CD4-positive, alpha-beta T cell treated with Interleukin-4 for 1 hour (primary cell): ENCODE measurements at places on chromosomes 12 and 14.

DNA sequence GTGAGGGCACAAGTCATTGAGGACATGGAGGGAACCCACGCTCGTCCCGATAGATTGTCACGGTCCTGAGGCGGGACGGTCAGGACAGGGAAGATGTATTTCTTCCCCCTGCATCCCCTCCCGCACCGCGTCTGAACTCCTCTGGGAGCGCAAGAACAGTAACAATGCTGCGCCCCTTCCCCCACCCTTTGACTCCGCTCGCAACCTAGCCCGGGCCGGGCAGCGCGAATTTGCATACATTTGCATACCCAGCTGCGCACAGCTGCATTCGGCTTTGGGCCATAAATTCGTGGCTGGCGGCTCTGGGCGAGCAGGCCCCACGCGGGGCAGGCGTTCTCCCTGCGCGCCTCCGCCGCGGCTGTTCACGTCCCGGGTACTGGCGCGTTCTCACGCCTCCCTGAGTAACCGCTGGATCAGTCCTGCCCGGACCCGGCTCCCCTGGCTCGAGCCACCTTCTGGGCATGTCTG lies 29.0 kb upstream of the SMUG1 start:
- DNase-seq = peak; percentile 27

DNA sequence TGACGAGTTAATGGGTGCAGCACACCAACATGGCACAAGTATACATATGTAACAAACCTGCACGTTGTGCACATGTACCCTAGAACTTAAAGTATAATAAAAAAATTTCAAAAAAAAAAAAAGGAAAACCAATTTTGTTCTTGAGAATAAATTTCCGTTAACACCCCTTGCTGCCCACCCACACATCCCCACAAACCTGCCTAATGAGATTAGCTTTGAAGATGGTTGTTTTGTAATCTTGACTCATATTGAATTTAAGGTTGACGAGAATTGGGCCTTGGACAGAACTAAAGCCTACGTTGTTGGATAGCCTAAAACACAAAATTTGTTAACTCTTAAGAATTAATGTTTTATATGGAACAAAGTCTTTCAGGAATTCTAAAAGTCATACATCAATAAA lies 52.9 kb downstream of the SYT1 start:
- DNase-seq = no peak

DNA sequence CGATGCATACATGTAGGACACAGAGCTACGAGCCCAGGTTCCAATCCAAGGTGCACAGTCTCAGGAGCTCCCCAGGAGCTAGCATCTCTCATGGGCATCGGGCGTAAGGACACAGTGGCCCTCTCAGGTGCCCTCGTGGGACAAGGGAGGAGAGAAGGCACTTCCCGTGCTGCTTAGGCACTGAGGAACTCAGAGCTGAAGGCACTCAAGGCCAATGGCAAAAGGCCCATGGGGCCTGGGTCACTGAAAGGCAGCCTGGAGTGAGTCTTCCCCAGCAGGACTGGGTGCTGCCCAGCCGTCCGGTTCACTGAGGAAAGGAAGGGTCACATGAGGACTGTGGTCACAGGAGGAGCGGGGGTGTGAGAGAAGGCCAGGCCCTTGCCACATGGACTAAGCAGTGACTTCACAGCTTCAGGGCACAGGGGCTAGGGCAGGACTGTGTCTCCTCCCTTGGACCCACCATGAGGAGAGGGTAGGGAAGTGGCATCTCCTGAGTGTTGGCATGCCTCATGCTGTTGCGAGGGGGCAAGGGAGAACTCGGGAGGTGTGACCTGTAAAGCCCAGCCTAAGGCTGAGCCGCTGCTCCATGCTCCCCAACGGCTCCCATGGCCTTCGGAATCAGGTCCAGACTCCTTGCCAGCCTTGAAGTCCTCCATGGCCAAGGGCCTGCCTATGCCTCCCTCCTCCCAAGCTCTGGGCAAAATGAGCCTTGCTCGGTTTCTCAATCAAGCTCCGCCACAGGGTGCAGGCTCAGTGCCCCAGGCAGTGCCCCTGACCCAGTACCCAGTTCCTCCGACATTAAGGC lies 51.8 kb downstream of the CHGA start:
- DNase-seq = no peak

DNA sequence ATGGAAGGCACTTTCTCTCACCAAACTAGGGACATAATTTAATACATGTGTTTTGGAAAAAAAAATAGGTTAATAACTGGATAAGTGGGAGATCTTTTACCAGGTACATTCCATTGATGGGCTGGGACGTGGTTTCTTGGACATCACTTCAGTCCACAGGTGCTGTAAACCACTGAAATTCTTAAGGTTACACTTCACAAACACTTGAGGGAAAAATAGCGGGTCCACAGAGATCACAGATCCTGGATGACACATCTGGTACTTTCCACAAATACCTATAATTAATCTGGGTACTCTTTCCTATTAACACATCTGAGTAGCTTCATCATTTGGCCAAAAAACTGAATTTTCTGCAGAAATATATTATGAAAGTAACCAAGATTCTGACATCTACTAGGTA lies 85.0 kb downstream of the POLR3B start:
- no peak for DNase-seq

DNA sequence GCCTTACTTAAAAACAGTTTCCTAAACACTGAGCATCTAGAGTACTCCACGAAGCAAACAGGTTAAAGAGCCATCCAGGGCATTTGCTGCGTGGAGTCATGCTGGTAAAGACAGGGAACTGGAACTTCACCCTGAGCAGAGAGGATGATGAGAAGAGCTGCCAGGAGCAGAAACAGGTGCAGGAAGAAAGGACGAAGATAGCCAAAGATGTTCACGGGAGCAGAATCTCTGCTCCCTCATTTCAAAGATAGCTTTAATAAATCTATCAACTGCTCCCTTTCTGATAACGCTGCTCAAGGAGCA lies 280.8 kb upstream of the FKBP4 start:
- DNase-seq = no peak

DNA sequence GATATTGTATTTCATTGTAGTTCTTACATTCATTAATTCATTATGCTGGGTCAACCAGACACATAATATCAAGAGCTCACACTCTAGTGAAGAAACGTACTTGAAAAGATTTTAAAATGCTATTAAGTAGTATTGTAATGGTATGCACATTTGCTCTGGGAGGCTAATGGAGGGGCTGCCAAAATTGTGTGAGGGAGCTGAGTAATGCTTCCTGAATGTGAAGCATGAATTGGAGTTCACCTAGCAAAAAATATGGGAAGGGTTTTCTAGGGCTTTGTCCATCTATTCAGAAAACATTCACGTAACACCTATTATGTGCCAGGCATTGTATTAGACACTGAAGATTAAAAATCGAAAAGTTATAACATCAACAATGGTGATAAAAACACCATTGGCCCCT lies 403.8 kb upstream of the PDE3A start:
- DNase-seq = no peak

DNA sequence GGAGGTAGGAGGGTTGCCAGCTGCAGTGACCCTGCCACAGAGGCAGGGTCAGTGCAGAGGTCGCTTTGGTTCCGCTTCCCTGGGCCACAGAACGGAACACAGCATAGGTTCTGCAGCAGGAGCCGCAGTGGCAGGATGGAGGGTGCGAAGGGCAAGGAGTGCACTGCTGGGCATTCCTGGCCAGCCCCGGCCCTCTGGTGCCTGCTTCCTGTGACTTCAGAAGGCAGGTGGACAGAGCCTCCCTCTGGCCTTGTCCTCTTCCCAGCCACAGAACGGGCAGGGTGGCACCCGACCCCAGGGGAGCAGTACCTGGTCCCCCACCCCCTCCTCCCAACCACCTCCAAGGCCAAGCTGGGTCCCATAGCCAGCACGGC lies 37.7 kb downstream of the SLC8B1 start:
- no peak for DNase-seq

DNA sequence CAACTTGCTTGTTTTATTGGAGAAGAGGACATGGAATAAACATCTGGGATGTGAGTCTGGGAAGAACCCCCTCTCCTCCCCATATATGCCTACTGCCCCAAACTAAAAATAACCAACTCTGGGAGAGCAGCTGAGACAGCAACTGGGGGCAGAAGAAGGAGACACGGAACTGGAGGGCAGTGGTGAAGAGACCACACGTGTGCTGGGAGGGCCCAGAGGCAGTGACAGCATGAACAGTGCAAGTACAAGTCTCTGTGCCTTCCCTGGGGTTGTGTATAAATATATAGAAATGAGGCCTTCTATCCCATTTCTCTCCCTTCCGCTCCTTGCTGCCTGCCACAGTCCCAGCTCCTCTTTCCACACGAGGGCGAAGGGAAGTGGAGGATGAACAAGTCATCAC lies 4.0 kb upstream of the KRT73 start:
- DNase-seq = no peak

- DNase-seq = no peak
Measured at GRCh38 chr12:65511134-65511834, 232.8 kb downstream of the MSRB3 start.

- DNase-seq = no peak
Measured at GRCh38 chr14:54348001-54348611, 48.7 kb upstream of the CDKN3 start.

DNA sequence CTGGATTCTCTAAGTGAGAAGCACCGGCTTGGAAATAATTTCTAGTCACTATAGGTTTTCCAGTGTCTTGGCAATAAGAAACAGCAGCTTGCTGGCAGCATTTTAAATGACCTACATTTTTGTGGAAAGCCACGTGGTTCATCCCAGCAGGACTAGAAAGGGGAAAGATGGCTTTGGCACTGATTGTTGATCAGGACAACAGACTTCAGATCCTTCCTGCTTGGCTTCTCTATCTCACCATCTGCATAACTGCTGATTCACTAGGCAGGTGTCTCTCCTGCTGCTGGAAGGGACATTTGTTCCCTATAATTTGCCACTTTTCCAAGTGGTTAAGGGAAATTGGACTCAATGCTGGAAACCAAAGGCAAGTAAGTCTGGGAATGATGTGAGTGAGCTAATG lies 131.0 kb downstream of the TTC8 start:
- DNase-seq = no peak

GRCh38 chr12:104049903-104050356 lies at the start of gene GLT8D2:
GLT8D2 (minus strand) TSS chr12:104050187; CDS start chr12:104019648, 30,539 bp downstream.
- DNase-seq = no peak

DNA sequence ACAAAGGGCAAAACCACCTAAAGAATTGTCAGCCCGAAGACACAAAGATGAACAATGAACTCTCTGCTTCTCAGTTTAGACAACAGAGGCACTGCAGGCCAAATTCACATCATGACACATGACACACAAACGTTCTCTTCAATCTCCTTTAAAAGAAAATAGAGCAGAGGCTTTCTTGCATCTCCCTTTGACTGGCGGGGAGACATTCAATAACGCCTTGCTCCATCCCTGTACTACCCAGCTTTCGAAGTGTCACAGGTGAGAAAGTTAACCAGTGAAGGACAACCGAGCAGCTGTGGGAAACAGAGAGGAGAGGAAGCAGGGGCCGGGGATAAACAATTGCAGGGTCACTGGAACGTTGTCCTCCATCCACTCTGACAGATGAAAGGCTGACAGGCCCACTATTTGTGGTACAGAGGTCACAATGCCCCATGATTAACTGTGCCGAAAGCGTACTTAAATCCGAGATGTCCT lies 130.8 kb downstream of the PHLDA1 start:
- DNase-seq = no peak

DNA sequence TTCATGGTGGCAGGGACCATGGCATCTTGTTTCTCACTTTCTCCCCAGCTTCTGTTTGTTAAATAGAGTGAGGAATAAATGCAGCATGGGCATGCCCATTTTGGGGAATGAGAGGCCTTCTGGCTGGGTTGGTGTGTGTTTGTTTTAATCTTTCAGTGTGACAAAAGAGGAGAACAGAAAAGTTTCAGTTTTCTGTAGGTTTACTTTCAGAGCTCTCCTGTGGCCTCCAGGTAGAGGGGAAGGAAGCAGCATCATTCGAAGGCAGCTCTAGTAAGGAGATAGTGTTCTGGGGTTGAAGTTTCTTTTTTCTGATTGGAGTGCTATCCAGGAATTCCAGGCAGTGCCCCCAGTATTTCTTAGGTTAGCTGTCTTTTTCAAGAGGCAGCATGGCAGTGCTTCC lies 15.3 kb downstream of the MSRB3 start:
- no peak for DNase-seq

GRCh38 chr12:48979602-48980388 lies 1.7 kb downstream of the WNT1 start:
- DNase-seq = peak; percentile 51

- DNase-seq = no peak
Measured at GRCh38 chr12:95731519-95731958, 59.0 kb downstream of the NTN4 start.

- no peak for DNase-seq
Measured at GRCh38 chr12:53976172-53976822, 1.5 kb upstream of the HOTAIR start.

- no peak for DNase-seq
Measured at GRCh38 chr12:108228746-108229145, 99.7 kb downstream of the WSCD2 start.

DNA sequence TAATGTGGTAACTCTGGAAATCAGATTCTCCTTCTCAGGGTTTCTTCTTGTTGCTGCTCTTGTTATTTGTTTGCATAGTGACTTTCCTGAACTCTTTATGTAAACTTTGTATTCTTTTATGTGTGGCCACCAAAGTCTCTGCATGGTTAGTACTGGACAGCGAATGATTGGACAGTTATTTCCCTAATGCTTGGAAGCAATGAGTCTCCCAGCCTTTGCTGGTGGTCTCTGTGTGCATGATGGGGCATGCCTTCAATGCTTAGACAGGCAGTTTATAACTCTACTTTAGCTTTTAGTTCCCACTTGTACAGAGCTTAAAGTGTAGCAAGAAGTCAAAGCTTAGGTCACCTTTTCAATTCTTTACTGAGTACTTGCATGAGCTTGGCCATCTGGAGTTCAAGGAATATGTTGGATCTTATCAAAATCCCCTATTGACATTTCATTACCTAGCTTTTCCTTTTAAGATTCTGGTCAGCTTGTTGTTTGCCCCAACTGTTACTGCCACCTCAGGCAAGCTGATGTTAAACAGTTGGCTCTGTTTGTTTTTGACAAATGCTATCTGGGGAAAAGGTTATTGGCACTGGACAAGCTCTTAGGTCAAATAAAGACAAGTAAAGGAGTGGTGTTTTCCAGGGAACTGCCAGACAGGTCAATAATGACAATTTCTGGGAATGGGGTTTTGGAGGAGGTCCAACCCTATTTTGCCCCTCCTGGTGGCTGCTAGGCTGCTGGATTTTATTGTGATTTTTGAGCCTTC lies 12.3 kb downstream of the CCDC91 start:
- DNase-seq = no peak

DNA sequence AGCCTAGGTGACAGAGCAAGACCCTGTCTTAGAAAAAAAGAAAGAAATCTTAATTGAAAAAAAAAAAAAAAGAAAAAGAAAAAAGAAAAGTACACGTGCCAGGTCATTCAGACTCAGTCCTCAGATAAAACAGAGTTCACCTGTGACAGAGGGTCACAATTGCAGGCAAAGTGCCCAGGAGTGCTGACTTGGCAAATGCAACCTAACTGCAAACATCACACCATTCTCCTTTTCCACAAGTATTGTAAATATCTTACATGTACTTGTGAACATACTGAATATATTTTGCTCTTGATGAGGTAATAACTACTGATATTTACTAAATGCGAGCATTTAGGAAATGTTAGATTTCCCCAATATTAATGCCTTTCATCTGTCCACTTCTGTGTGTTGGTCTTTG lies 9.0 kb upstream of the COL2A1 start:
- DNase-seq = no peak

GRCh38 chr12:14111230-14111865 lies 129.9 kb upstream of the GRIN2B start:
- no peak for DNase-seq

GRCh38 chr12:109797905-109798669 lies 35.1 kb downstream of the TRPV4 start:
- DNase-seq = no peak

- no peak for DNase-seq
Measured at GRCh38 chr12:24328261-24328660, 378.8 kb upstream of the SOX5 start.
